ENCODE measurements at places on chromosomes 5 and 9. TPM values are rescaled to one million over a fixed set of nuclear protein-coding genes. Genes with fewer than 3 reads are reported as not detected.

The PPP3R2 gene
- total RNA-seq, result not detected

DNA sequence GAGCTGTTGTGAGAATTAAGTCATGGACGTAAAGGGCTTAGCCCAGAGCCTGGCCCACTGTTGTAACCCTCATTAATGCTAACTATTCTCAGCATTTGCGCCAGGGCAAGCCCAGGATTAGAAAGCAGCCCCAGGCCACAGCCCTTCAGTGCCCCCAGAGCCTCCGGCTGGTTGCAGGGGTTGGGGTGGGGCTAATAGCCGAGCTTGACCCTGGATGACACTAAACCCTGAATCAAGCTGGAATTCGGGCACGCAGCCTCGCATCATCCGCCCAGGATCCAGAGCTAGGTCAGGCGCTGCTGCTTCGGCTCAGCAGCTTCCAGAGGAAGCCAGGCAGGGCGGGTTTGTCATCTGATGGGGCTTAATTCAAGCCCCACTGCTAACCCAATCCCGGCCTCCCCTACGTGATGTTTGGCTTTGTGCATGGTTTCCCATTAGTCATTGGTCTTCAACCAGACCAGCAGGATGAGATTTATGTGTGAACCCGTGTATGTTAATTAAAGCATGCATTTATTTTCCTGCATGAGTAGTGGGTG, 1.2 kb upstream of the MEGF9 start:
- peak; percentile 43 for DNase-seq

GRCh38 chr5:135539430-135540005, 3.8 kb upstream of the NEUROG1 start:
- no peak for DNase-seq

GRCh38 chr9:131361202-131361833, 32.6 kb upstream of the PRRC2B start:
- peak; percentile 55 for DNase-seq

DNA sequence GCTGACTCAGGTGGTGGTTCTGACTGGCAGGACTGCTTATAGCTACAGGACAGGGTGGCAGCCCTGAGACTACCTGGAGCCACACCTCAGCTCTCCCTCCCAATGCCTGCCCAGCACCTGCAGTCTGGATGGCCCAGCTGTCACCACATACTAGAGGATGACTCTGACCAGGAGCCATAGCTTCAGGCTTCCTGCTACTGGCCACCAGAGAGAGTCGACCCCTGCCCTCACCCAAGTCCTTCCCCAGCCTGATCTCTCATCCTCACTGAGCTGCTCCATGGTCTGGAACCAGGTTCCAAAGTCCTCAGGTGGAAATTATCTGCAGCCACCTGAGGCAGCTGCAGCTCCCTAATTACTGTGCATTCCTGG, 25.6 kb upstream of the TDRD7 start:
- no peak for DNase-seq

DNA sequence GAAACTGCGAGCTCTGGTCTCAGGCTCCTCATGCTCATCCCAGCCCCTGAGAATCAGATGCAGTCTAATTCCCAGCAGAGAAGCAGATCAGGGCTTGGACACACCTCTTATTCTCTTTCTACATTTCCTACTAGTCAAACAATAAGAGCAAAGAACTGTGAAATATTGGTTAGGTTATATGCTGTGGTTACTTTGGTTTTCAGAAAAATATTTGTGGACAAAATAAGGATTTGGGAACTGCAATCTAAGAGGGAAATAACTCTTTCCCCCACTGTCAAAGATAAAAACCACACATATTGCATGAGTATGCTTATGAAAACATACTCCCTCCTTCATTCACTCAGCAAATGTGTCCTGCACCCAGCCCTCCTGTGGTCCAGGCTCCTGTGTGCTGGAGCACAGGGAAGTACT, 164.5 kb upstream of the S1PR3 start:
- no peak for DNase-seq

The ADGRD2 gene
- total RNA-seq, result not detected

DNA sequence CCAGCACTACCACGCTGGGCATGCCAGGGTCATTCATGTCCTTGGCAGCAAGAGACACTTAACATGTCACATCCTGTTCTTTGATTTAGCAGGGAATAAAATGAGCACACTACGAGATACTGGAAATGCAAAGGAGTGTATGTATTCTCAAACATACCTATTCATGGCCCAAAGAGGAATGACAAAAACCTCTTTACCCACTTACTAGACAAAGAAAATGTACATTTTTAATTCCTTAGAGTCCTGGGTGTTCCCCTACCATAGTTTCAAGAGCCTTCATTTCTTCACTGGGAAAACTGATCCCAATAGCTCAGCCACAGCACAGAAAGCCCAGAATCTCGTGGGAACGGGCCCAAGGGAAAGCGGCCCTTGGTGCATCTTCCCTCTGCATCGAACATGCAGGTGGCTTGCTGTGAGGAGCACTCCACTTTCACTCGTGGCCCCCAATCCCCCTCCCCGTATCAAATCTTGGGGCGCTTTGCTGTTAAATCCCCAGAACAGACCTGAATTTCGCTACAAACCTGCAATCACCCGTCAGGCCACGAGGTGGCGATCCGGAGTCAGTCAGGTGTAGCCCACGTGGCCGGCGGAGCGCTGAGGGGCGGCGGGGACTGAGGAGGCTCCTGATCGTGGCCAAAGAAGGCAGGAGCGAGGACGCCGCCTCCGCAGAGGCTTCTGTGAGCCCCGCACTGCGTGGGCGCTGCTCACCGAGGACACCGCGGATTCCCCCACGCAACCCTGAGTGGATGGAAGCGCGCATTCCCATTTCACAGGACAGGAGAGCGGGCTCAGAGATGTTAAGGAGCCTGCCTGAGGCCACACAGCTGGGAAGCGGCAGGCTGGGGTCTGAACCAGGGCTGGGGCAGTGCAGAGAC, 91.4 kb downstream of the LMX1B start:
- peak; percentile 64 for DNase-seq

DNA sequence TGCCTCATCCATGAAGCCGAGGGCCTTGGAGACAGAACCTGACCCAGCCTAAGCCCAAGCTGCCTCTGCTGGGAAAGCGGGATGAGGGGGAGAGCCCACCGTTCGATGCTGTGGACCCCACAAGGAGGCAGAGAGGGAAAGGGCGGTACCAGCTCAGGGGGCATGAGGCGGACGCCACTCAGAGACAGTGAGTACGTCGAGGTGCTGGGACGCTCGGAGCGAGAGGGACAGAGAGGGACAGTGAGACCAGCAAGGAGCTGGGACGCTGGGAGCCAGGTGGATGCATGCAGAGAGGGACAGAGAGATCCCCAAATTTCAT, 33.6 kb downstream of the EXD3 start:
- no peak for DNase-seq
